Stimulated activated CD8-positive, alpha-beta memory T cell treated with anti-CD3 and anti-CD28 coated beads, Interleukin-4, amount 100 ng/mL, for 1 hour (primary cell): ENCODE measurements at places on chromosomes 16 and 17.

GRCh38 chr16:84741340-84741830, 41.6 kb downstream of the USP10 start:
- no peak for DNase-seq

GRCh38 chr16:65314627-65315008, 192.8 kb upstream of the CDH11 start:
- DNase-seq: no peak

DNA sequence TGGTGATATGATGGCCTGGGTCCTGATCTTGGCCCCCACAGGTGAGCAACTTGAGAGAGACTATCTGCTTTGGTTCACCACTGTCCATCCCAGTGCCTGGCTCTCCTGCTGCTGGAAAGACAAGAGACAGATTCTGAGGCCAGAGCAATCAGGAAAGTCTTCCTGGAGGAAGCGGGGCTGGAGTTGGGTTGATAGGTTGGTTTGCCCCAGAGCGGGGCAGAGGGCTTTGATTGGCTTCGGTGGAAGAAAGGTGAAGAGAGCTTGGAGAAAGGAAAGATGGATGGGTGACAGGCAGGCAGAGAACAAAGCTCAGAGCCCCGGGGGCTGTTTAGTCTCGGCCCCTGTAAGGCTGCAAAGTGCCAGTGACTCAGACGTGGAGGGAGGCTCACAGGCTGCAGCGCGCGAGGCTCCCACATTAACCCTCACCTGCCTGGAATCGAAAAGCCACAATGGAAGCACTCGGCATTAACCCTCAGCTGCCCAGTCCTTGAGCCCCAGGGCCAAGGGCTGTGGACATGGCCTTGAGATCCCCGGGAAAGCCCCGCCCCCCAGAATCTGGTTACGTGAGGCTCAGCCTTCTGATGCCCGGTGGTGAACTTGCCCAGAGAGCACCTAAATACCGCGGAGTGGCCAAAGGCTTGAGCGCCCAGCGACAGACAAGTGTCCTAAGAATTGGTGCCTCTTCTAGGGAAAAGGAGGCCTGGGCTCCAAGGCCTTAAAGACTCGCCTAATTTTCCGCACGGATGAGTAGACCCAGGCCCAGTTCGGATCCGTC, 996 bp upstream of the CPNE2 start:
- no peak for DNase-seq

DNA sequence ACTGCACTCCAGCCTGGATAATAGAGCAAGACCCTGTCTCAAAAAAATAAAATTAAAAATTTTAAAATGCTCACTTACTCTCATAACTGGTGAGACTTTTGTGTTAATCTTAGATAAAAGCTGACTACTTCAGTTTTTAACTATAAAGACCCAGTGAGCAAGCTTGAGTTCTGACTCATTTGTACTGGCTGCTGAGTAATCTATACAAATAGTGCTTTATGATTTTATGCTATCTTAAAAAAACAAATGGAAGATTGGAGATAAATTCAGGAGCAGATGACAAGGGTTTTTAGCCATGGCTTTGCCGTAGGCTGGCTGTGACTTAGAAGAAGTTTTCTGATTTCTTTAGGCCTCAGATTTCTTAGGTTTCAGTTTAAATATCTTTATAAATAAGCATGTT, 30.5 kb downstream of the SNTB2 start:
- DNase-seq: no peak

- DNase-seq: no peak
Measured at GRCh38 chr17:17041018-17041521, 1.2 kb upstream of the MPRIP start.

DNA sequence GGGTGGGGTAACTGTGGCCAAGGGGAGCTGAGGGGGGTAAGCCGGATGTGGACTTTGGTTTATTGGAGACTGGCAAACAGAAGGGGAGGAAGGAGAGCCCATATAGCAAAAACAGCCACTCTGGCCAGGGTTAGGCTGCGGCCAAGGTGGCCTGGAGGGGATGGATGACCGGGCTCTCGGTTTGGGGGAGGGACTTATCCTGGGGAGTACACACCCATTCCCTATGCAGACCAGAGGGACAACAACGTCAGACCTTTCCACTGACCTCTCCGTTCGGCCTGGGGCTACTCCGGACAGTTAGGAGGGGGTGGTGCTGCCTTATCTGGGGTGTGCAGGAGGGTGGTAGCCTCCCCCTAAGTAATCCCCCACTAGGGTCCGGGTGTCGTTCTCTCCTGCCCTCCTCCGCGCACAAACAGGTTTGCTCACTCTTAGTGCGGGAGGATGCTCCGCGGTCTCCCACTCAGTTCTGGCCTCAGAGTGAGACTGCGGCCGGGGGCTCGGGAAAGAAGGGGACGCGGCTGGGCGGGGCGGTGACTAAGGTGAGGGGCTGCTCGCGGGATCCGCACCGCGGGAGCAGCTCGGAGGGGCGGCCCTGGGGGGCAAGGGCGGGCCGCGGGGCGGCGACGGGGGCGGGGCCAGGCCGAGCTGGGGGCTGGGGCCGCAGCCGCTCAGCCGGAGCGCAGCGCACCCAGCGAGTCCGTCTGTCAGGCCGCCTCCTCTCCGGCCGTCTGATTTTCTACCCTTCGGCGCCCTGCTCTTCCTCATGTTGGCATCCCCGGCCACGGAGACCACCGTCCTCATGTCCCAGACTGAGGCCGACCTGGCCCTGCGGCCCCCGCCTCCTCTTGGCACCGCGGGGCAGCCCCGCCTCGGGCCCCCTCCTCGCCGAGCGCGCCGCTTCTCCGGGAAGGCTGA, at the start of gene WNK4:
Gene WNK4, plus strand, starts transcription at position 675 of the 915 bp plus-strand sequence. Its CDS starts 89 bp downstream, at position 764.
- DNase-seq: no peak

GRCh38 chr17:67528751-67529436, 151.8 kb downstream of the PITPNC1 start:
- no peak for DNase-seq

DNA sequence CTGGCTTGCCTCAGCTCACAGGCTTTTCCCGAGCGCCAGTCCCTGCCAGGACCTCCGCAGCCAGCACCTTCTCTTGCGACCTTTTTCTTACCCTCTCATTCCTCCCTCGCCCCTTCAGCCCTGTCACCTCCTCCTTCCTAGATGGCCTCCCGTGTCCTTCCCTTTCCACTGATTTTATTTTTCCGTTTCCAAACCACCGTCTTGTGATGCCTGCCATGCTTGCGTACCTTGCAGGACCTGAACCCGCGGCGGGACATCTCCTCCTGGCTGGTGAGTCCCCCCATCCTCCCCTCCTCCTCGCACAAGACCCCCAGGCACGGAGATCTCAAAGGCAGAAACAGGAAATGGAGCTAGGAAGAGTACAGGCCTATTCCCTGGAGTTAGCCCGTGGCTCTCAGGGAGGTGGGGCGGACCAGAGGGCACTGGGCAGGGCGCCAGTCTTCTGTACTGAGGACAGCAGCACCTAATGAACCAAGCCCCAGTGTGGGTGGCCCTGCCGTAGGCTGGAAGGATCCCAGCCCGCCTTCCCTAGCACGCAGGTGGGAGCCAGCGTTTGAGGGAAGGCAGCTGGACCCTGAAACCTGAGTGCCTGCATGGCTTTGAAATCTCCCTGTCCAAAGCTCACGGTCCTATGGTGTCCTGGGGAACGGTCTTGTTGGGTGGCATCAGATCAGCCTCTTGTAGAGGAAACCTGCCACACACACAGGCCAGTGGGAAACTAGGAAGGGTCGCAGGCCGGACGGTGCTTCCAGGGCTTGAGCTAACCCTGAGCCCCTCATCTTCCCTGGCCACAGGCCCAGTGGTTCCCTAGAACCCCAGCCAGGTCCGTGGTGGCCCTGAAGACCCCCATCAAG, 612 bp downstream of the CISD3 start:
- no peak for DNase-seq

- no peak for DNase-seq
Measured at GRCh38 chr17:69916761-69917160, 158.3 kb upstream of the KCNJ16 start.

- DNase-seq: no peak
Measured at GRCh38 chr17:78977681-78977943, 2.1 kb downstream of the LGALS3BP start.

DNA sequence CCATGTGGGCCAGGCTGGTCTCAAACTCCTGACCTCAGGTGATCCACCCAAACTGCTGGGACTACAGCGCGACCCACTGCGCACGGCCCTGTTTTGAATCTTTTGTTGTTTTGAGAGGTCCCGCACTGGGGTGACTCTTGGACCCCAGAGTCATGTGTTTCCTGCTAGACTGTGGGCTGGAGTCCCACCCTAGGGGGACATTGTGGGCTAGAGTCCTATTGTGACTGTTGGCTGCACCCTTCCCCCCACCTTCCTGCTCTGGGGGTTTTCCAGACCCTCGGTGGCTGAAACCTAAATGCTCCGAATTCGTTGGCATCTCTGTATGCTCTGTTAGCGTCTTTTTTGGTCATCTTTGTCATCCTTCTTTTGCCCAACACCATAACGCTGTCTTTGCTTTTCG, 16.0 kb downstream of the NUPR1 start:
- DNase-seq: no peak

- no peak for DNase-seq
Measured at GRCh38 chr16:50121721-50122445, 31.2 kb upstream of the TENT4B start.

GRCh38 chr16:82108774-82109173, 61.2 kb downstream of the MPHOSPH6 start:
- DNase-seq: no peak

DNA sequence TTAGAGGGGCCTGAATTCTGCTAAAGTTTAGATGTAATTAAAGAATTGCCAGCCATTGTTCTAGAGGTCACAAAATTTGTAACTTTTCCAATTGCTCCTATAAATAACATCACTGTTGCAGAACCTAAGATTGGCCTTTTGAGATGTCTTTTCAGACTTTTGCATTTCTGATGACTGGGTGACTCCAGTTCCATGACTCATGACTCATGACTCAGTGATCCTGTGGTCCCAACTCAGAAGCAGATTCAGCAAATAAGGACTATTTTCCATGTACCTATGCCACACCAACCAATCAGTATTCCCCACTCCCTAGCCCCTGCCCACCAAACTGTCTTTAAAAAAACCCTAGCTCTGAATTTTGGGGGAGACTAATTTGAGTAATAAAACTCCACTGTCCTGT, 740.9 kb downstream of the CDH8 start:
- no peak for DNase-seq

DNA sequence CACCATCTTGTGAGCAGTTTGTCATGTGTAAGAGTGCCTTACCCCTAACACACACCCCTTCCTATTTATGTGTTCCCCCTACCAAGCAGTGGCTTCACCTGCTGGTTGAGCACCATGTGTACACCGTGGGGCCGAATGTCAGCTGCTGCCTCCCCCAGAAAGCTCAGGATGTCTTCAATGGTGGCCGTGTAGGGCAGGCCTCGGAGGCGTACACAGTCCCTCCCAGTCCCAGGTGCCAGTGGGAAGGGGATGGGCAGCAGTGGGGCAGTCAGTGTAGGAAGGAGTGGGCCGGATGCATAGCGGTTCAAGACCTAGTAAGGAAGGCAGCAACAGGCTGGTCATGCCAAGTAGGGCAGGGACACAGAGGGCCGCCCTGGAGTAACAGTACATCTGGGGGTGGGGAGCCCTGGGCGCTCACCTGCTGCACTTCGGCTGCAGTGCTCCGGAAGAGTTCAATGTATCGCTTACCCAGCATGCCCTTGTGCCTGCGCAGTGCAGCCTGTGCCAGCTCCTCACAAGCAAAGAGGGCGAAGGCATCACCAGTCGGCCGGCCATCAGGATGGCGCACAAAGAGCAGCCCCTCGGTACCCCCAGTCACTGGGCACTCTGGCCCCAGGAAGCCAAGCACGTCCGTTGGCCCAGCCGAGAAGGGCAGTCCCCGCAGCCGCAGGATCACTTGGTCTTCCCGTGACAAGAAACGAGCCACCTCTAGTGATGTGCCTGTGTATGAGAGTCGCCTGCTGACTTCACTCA, 4.4 kb downstream of the ESRP2 start:
- DNase-seq: no peak

DNA sequence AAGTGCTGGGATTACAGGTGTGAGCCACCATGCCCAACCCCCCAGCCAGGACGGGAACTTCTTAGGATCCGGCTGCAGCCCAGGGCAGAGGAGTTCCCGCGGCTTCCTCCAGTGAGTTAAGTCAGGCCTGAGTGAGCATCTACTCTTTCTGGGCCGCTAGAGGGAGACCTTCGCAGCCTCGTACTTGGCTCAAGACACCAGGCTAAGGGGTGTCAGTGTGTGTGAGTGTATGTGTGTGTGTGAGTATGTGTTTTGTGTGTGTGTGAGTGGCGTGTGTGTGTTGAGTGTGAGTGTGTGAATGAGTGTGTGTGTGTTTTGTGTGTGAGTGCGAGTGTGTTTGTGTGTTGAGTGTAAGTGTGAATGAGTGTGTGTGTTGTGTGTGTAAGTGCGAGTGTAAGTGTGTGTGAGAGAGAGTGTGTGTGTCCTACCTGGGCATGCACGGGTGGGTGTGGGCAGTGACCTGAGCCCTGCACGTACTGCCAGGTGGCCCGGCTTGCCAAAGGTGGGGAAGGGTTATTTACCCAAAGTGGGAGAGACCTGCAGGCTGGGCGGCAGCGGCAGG, 58.5 kb downstream of the TMEM235 start:
- peak; percentile 61 for DNase-seq

- no peak for DNase-seq
Measured at GRCh38 chr17:57293077-57293476, 36.8 kb downstream of the MSI2 start.

DNA sequence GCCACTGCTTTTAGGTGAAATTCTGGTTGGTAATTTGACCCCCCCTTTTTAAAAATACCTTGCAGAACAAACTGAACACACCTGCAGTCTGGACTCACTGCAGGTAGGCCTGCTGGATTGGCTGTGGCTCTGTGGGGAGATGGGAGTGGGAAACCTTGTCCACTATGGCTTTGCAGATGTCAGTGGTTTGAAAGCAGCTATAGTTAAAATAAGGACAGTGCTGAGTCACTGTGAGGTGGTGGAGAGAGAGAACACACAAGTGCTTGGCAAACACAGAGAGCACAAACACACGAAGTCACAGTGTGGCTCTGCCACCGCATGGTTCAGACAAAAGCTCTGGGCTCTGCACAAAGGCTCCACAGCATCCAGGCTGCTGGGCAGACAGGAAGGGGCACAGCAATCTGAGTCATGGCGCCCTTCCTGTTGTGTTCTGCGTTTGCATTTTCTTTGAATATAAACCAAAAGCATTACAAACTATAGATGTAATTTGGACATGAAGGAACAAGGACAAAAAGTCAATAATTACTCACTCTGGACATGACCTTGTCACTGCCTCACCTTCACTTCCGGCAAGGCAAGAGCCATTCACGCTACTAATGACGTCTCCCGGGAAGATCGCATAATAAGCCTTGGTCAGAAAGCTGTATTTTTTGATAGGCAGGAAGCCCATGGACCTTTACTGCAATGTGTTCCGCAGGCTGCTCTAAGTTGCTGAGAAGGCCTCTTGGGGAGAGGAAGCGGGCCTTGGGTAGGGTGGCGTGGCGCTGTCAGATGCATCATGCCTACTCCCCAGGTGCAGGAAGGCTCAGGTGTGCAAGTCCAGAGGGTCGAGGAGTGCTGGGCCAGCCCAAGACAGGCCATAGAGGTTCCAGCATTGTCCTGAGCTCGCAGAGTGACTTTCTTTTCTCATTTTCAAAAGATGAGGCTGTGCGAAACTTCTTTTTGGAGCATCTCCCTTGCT, 60.1 kb upstream of the MED9 start:
- no peak for DNase-seq

- DNase-seq: no peak
Measured at GRCh38 chr16:66334853-66335574, 31.5 kb upstream of the CDH5 start.
